Activated effector memory CD4-positive, alpha-beta T cell treated with Interleukin-2 at 50 U/mL for 16 hours (primary cell): ENCODE measurements at places on chromosomes 16 and 17.

DNA sequence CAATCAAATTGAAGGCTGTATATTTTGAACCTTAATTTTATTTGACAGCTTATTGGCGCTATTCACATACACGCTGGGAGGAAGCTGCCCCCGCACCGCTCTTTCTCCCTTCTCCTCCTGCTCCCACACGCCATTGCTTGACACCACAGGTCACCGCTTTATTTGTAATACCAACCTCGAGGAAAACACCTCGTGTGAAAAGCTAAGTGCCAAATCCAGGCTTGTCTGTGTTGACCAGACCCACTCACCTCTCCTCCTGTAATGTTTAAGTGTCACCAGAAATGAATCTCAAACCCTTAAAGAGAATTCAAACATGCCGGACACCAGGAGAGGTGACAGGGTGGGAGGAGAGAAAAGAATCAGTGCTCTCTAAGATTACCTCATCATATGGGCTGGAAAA is 331.4 kb downstream of the GRIN2A start:
- no peak for DNase-seq

- DNase-seq, result no peak
These were observed 46.9 kb upstream of the BAHCC1 start for GRCh38 chr17:81348097-81349055.

- no peak for DNase-seq
These were observed 43.0 kb upstream of the MSI2 start for GRCh38 chr17:57213180-57213825.

DNA sequence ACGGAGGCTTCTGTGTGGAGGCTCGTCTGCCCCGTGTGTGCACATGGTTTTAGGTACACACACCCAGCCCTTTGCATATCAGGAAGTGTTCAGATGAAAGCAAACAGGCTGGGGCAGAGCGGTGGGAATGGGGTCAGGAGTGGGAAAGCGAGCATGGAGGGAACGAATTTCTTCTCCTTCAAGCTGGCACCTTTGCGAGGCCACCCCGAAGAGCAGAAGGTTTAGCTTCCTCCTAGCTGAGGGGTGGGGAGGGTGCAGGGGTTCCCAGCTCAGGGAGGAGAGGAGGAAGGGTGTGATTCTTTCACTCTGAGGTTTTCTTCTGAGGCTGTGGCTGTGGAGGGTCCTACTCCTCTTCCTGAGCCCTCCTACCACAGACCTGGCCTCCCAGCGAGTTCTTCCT is 83.6 kb downstream of the ABR start:
- DNase-seq, result no peak

DNA sequence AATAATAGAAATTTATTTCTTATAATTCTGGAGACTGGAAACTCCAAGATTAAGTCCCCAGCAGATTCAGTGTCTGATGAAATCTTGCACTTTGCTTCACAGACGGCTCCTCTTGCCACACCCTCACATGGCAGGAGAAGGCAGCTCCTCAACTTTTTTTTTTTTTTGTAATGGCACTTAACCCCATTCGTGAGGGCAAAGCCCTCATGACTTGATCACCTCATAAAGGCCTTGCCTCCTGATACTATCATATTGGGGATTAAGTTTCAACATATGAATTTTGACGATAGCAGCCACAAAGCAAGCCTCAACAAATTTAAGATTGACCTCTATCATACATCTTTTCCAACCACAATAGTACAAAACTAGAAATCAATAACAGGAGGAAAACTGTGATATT is 42.3 kb upstream of the CDYL2 start:
- no peak for DNase-seq

GRCh38 chr17:28173801-28174200 is 131.3 kb downstream of the NLK start:
- DNase-seq, result no peak

DNA sequence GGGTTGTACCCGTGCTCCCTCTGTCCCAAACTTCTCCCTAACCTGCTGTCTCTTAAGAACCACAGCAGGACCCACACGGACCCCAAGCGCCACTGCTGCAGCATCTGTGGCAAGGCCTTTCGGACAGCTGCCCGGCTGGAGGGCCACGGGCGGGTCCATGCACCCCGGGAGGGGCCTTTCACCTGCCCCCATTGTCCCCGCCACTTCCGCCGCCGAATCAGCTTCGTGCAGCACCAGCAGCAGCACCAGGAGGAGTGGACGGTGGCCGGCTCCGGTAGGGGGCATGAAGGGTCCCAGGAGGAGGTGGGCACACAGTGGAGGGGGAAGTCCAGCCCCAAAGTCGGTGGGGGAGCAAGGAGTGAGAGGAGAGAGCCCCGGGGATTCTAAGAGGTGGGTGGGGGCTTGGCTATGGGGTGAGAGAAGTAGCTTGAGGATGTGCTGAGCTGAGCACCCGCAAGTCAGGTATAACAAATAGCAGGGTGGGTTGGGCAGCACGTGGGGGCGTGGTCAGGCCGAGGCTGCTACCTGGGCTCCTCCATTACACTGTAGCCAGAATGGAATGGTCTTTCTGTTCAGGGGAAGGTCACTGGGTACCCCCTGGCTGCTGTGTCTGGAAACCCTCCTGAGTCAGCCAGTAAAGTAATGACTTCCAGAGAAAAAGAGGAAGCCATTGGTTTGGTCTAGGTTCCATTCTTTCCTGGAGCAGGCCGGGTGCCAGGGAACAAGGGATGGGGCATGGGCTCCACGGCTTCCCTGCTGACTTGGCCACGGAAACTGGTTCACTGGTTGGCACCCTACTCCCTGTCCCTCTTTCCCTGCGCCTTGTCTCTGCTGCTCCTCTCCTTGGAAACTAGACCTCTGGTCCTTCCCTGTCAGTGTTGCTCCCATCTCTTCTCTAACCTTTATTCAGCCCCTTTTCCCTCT is 7.1 kb downstream of the PRSS53 start:
- DNase-seq, result no peak

GRCh38 chr17:47654991-47655390 is 5.3 kb downstream of the KPNB1 start:
- DNase-seq, result no peak

- DNase-seq, result no peak
These were observed 20.4 kb upstream of the PHB1 start for GRCh38 chr17:49434821-49435670.
